ENCODE measurements at places on chromosomes 11 and 22. TPM values are rescaled to one million over a fixed set of nuclear protein-coding genes. Genes with fewer than 3 reads are reported as not detected.

The CRYBB3 gene
- 1.1 TPM for polyA plus RNA-seq

The LMO1 gene
- polyA plus RNA-seq, result 0.06 TPM

The LARGE2 gene
- 20.7 TPM for polyA plus RNA-seq

The FGF3 gene
- not detected for polyA plus RNA-seq

The SCGB1A1 gene
- polyA plus RNA-seq, result 4.8 TPM

The TYR gene
- not detected for polyA plus RNA-seq

The ARHGAP20 gene
- polyA plus RNA-seq, result 0.33 TPM

The TEX12 gene
- polyA plus RNA-seq, result 0.12 TPM
